ENCODE measurements at places on chromosomes 6 and 20.
A peak's percentile ranks its signal among the peaks of the same experiment; 100 is the strongest.

GRCh38 chr6:92169506-92169905 is 1249.9 kb downstream of the EPHA7 start:
- DNase-seq, result no peak

GRCh38 chr6:127458817-127459216 is 372 bp downstream of the KIAA0408 start:
- no peak for DNase-seq

DNA sequence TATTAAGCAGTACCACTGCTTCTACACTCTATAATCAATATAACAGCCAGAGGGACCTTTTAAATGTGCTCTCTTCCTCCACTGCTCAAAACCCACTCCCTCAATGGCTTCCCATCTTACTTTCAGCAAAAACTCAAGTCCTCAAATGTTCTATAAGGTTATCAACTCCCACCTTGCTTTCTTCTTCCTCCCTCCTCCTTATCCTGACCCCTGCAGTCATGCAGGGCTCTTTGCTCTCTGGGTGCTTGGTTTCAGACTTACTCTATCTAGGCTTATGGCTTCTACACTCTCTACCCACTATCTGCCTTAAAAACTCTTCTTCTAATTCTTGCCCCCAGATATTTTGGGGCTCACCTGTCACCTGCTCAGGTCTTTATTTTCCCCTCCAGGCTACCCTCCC is 5.3 kb downstream of the ARHGAP18 start:
- no peak for DNase-seq

DNA sequence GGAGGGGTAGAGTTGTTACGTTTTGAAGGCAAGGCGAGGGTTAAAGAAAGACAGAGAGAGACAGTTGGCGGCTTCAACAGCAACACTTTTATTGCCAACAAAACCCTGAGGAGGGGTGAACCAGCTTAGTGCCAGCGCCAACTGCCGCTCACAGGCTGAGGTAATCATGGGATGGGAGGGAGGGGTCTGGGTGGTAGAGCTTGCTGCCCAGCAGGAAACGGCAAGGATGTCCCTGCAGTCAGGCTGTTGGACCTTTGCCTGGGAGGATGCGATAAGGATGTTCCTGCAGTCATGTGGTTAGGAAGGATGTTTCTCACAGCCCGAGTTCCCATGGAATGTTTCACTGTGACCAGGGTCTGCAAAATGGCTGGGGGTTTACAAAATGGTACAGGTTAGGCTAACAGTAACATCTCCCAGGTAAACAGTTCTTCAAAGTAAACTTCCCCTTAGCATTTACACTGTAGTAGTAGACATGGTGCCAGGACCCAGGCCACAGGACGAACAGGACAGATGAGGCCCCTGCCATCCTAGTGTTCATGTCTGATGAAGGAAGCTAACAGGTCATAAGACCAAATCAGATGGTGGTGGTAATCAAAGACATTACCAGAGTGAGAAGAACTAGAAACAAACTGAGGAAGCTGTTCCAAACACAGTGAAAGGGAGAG is 647.3 kb upstream of the DEFB115 start:
- no peak for DNase-seq

DNA sequence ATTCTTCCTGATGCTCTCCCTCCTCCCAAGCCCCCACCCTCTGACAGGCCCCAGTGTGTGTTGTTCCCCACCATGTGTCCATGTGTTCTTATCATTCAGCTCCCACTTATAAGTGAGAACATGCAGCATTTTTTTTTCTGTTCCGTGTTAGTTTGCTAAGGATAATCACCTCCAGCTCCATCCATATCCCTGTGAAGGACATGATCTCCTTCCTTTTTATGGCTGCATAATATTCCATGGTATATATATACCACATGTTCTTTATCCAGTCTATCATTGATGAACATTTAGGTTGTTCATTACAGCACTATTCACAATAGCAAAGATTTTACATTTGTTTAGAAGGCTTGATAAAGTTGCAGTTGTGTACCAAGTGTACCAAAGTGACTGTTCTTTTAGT is 57.9 kb downstream of the KCNS1 start:
- no peak for DNase-seq

- peak; percentile 19 for DNase-seq
Measured at GRCh38 chr6:259901-260508, 32.3 kb upstream of the DUSP22 start.

DNA sequence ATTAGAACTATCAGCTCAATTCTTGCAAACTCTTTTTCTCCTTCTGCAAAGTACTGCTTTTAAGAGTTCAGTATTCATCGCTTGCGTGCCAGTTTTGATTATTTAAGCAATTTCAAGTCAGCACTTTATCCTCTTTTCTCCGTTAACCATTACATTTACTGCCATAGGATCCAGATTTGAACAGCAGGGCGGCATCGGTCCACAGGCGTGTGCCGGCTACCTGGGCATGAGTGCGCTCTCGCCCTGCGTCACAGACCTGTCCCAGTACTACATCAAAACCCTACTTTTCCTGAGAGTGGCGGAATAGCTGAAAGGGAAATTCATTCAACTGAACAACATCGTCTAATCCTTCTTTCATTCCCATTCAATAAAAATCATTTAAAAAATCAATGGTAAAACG is 53.4 kb downstream of the MYLK4 start:
- no peak for DNase-seq
